Femur (tissue), 1 donor: ENCODE measurements at places on chromosomes 1 and 21.

DNA sequence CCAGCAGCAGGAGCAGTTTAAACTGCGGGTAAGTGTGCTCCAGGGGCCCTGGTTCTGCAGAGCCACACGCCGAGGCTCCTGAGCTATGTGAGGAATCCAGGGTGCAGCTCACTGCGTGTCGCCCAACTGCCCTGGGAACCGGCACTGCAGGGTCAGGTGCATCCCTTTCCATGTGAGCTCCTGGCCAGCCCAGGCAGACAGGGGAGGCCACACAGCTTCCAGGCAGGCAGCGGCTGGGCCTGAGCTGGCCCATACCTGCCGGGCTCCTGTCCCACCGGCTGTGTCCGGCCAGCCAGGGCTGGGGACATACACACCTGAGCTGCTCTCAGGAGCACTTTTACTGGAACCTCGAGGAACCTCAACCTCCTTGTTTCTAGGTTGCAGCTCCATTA, 18.6 kb upstream of the COL18A1 start:
- peak; percentile 18 for DNase-seq

GRCh38 chr1:226945106-226945857, 5.2 kb downstream of the COQ8A start:
- DNase-seq: no peak

- DNase-seq: peak; percentile 96
Observed at GRCh38 chr1:156123356-156124196, 9.1 kb downstream of the LMNA start.

DNA sequence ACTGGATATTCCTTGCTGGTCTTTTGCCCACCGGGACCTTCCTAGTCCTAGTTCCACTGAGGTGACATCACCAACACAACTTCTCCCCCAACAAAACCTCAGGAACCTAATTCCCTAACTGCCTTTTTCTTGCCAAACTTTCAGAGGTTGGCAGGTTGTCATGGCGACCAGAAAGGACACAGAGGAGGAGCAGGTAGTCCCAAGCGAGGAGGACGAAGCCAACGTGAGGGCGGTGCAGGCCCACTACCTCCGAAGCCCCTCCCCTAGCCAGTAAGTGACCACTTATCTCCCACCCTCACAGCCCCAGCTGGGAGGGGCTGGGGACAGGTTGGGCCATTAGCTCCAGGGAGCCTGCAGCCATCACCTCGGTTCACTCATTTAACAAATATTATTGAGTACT, 815 bp downstream of the STYXL2 start:
- no peak for DNase-seq

GRCh38 chr1:23798662-23799142, 1.9 kb downstream of the GALE start:
- DNase-seq: no peak

- no peak for DNase-seq
Observed at GRCh38 chr21:15076730-15077129, 11.9 kb upstream of the NRIP1 start.

- DNase-seq: peak; percentile 37
Observed at GRCh38 chr1:56291374-56291919, 287.9 kb downstream of the PLPP3 start.

DNA sequence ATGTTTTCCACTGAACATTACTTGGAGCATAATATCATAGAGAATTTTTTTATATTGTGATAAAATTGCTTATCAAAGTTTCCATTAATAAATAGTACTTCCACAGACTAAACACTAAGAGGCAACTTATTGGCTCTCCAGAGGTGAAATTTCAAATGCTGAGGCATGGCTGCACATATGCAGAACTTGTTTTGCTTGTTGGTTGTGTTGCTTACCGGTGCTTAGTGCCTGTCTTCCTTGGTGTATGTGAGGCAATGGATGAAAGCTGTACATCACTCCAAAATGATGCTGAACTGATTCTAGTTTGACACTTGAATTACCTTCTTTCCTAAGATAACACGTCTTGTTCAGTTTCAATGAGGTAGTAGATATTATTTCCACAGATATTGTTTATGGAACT, 29.8 kb upstream of the GPR52 start:
- DNase-seq: no peak
